ENCODE measurements at places on chromosomes 2 and 18.

- no peak for DNase-seq
Measured at GRCh38 chr2:192675681-192676080, 480.9 kb upstream of the TMEFF2 start.

- no peak for DNase-seq
Measured at GRCh38 chr2:35714883-35715282, 640.7 kb upstream of the CRIM1 start.

- DNase-seq = no peak
Measured at GRCh38 chr2:1690056-1690775, 54.1 kb downstream of the PXDN start.

- DNase-seq = no peak
Measured at GRCh38 chr2:190655570-190655969, 6.7 kb downstream of the NAB1 start.

- DNase-seq = no peak
Measured at GRCh38 chr18:38047820-38048219, 482.2 kb upstream of the CELF4 start.

DNA sequence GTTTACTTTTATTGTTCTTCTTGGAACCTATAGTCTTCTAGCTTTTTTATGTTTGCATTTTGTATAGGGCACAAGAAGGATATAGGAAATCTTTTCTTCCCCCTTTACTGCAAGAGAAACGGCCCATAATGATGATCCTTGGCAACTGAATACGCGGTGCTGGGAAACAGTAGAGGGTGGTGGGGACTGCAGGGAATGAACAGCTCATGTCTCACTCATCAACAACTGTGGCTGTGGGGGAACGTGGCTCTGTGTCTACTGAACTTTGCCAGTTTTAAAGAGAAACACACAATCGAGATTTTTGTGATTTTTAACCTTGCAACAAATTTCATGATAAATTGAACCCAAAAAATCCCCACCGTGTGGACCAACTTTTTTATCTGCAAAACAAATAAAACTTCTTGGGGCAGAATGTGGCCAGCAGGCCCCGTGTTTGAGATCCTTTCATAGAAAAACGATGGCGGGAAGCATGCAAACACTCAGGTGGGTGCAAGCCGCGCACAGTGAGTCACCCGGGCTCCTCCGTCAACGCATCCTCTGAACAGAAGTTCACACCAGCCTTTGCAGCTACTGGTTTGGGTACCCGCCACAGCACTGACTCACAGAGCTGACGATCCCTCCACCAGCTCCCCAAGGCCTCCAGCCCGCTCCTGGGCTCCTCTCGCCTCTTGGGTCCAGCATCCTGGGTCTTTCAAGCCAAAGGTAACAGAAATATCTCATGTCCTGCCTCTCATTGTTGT lies 149.3 kb downstream of the COL6A3 start:
- DNase-seq = no peak

GRCh38 chr18:11176481-11176881 lies 27.1 kb upstream of the PIEZO2 start:
- DNase-seq = no peak

GRCh38 chr18:67597759-67598158 lies 81.2 kb upstream of the DSEL start:
- no peak for DNase-seq

GRCh38 chr2:203897544-203897943 lies 30.0 kb downstream of the CTLA4 start:
- no peak for DNase-seq

GRCh38 chr2:109213646-109214433 lies 84.8 kb downstream of the SH3RF3 start:
- peak; percentile 88 for DNase-seq

DNA sequence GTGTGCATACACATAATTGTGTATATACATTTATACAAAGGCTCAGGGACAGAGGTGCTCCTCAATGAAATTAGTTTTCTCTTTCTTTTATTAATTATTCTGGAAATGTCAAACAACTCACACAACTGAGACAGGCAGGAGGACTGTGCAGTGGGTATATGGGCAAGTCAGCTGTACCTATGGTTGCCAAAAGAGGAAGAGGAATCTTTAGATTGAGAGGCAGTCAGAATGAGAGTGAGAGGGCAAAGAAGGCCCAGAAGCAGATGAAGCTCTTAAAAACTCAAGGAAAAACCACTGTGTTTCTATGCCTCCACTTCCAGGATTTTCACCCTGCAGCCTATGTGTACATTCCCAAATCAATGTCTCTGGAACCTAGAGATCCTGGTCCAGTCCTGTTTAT lies 79.1 kb downstream of the CACNB4 start:
- DNase-seq = no peak

- DNase-seq = no peak
Measured at GRCh38 chr2:152693033-152693432, 24.2 kb downstream of the PRPF40A start.

DNA sequence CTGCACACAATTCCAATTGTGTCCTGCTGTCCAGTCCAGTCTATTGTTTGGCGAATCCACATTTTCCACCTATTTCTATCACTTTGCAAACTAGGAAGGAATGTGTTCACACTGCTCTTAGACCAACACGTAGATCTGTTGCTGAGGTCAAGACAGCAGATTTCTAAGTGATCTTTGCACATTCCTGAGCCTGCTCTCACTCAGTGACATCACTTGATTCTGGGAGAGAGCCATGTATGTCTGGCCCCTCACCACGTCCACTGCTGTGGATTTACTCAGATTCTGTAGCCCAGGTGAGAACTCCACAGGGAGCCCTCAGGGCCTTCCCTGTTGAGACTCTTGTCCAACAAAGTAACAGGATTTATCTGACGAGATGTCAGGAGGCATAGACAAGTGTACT lies 317.2 kb downstream of the TSN start:
- no peak for DNase-seq

DNA sequence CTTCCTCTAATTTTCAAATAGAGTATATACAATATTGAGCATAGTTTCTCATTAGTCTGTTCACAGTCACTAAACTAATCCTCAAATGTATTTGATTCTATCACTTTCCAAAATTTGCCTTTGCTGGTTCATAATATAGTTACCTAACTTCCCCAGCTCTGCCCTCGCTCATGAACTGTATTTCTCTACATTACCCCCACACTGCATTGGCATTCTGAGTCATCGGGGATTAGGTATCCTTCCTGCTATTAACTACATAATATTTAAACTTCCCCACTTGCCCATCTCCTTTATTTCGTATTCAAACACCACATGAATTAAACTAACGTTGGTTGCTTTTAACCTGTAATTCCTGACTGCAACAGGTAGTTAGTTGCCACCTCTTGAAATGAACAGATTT lies 14.8 kb upstream of the CLASP1 start:
- DNase-seq = no peak

DNA sequence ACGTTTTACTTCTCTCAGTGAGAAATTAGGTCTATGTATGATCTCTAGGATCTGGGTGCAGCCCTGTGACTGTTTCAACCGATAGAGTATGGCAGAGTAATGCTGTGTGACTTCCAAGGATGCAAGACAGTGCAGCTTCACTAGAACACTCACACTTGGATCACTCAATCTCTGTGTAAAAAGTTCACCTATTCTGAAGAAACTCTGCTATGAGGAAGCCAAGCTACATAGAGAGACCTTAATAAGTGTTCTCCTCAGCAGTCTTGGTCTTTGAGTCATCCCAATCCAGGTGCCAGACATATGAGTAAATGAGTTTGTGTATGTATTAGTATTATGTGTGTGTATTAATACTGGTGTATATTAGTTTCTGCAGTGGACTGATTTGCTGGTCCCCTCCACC lies 335.0 kb downstream of the NR4A2 start:
- no peak for DNase-seq

GRCh38 chr2:233240897-233241296 lies 10.6 kb upstream of the ATG16L1 start:
- DNase-seq = no peak

GRCh38 chr2:239610457-239611221 lies 209.8 kb upstream of the HDAC4 start:
- no peak for DNase-seq

DNA sequence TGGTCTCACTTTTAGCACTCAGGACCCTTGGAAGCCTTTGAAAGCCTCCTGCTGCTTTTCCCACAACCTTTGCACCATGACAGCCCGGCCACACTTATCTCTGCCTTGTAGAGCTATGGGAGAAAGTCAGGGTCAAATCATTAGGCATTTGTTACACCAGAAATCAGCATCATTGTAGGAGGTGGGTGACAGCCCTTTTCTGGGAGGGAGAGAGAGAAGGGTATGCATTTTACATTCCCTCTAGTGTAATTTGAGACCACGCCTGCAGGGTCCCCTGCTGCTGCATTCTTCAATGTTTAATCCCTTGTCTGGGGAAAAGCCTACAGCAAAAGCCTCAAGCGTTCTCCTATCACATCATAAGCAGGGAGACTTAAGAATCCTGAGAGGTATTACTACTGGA lies 766.8 kb upstream of the FAM98A start:
- DNase-seq = no peak

- no peak for DNase-seq
Measured at GRCh38 chr2:173109253-173110188, 33.9 kb downstream of the MAP3K20 start.

DNA sequence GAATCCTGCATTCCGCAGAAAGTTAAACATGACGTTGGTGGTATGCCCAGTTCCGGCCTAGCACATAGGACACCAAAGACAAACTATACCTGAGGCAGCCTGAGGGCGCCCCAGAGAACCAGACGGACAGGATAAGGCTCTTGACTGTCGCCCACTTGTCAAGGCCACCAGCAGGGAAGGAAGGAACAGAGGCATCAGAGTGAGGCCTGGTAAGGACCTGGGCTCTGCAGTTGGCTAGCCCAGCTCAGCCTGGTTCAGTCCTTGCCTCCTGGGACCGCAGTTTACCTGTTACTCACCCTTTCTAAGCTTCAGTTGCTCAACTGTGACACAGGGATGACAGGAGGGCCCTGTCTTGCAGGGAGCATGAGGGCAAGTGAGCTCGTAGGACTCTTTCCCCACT lies 82.1 kb downstream of the ACTR2 start:
- no peak for DNase-seq

DNA sequence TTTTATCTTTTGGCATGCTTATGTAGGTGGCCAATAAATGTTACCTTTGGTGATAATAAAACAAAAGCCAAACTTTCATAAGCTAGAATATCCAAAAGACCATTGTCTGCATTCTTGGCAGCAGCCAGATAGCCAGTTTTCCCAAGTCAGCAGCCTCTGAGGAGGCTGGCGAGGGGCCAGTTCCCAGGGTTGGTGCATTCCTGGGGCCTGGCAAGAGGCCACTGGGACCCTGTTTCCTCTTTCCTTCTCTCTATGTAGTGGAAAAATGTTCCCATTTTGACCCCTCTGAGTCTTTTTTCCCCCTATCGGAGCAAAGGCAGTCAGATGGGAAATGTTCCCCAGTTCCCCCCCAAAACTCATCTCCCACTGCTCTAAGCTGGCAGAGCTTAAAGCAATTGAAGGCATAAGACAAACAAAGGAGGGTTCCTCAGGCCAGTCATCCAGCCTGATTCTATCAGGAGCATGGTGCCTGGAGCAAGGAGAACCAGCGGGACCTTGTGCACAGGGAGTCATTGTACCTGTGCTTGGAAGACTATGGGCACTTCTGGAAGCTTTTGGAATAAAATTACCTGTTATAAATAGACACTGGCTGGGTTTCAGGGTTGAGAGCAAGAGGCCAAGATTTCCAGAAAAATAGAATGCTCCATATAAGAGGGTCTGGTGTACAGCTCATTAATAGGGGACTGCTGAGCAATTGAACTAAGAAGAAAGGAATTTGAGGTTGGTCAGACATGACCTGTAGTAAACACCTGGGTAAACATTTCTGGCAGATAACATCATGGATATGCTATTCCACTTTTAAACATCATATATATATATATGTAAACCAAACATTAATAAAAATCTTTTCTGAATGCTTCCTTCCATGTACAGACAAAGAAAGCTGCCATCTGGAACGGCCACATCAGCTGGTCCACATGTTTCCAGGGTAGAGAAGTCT lies 63.4 kb downstream of the NCKAP5 start:
- DNase-seq = no peak

GRCh38 chr18:40367576-40367975 lies 1587.5 kb upstream of the PIK3C3 start:
- no peak for DNase-seq

DNA sequence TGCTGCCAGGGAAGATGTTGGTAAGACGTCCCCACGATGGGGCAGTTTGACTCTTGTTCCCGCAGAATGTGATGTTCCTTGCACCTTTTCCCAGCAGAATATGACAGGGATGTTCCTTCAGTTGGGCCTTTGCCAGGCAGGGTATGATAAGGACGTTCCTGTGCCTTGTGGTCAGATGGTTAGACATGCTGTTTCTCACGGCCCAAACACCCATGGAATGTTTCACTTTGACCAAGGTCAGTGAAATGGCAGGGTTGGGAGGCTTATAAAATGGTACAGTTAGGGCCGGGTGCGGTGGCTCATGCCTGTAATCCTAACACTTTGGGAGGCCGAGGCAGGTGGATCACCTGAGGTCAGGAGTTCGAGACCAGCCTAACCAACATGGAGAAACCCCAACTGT lies 40.3 kb upstream of the YPEL5 start:
- DNase-seq = no peak

DNA sequence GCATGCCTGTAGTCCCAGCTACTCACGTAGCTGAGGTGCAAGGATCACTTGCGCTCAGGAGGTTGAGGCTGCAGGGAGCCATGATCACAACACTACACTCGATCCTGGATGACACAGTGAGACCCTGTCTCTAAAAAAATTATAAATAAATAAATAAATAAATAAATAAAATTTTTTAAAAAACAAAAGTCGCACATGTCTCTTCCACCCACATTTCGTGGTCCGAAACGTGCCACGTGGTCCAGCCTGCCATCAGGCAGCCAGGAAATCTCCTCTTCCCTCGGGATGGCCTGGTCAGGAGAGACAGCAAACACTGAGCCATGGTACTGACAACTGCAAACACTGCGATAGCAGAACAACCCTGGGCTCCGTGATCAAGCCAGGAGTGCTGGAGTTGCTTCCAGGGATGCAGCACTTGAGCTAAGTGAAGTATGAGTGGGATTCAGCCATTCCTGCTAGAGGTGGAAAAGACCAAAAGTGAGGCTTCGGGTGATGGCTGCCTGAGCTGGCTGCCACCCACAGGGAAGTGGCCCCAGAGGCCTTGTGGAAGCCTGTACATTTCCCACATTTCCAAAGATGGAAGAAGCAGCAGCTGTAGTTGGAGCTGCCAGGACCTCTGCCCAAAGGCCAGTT lies 193.1 kb downstream of the SMAD2 start:
- DNase-seq = no peak

DNA sequence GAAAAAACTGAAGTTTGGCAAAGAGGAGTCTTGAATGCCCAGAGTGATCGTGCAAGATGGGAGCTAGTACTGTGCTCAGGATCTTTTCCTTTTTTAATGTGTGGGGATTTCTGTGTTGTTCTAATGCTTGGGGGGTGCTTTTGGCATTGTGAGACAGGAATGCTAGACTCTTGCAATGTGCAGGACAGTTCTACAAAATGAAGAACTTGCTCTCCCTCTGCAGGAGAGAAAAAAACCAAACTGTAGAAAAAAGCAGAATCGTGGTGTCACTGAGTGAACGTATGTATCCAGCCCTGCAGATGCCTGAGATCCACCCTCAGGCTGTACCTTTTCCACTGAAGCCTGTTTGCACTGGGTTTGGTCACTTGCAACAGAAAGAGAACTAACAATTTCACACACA lies 12.1 kb upstream of the TTC39C start:
- no peak for DNase-seq

GRCh38 chr18:32042337-32042736 lies 23.7 kb downstream of the RNF125 start:
- peak; percentile 65 for DNase-seq
